KG1 (cell line): ENCODE measurements at places on chromosomes 4 and X.

GRCh38 chr4:157502656-157503055, 282.1 kb downstream of the GRIA2 start:
- no peak for DNase-seq

- DNase-seq: no peak
These were observed 103.7 kb upstream of the MAML3 start for GRCh38 chr4:140257461-140258305.

DNA sequence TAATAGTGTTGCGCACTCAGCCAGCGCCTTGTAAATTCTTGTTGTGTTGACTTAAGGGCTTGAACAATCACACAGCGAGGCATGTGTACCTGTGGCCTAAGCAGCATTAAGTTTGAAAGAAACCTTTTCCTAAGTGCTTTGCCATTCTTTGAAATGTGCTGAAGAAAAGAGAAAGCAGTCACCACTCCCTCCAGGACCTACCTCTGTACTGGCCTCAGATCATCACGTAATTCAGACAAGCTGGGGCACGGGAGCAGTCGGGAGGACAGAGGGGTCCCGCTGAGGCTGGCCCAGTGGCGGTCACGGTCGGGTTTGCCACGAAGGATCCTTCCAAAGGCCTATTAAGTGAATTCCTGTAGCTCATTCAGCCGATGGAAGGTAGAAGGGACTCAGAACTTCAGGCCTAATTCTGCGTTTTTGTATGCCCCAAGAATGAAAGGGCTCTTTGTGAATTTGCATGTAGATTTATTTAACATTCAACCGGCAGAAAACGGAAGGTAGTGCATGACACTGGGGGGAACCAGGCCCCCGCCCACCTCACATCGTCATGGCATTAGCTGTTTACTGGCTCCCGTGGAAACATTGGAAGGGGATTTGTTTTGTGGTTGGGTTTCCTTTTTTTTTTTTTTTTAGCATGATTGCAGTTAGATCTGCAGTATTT, 106.3 kb downstream of the TRAPPC11 start:
- no peak for DNase-seq

GRCh38 chrX:109190542-109190941, 291.3 kb downstream of the GUCY2F start:
- no peak for DNase-seq

GRCh38 chrX:151912780-151913179, at the start of gene MAGEA4:
Gene MAGEA4, plus strand, starts transcription at chrX:151912889. Its CDS starts 10,776 bp downstream, at chrX:151923665.
- DNase-seq: no peak

DNA sequence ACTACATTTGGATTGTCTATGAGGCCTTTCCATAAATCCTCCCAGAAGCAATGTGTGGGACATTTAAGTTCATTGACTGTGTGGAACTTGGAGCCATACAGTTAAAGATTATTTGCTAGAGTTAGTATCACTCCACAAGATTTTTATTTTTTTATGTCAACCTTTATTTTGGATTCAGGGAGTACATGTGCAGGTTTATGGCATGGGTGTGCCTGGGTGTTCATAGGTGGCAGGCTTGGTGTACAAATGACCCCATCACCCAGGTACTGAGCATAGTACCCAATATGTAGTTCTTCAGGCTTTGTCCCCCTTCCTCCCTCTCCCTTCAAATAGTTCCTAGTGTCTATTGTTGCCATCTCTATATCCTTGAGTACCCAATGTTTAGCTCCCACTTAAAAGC, 199.8 kb upstream of the ZFP42 start:
- DNase-seq: no peak
